ENCODE measurements at places on chromosomes 16 and 17. TPM values are rescaled to one million over a fixed set of nuclear protein-coding genes. Genes with fewer than 3 reads are reported as not detected.
A peak's percentile ranks its signal among the peaks of the same experiment; 100 is the strongest.

PRSS33 gene
- not detected for total RNA-seq

GRCh38 chr17:30332057-30332542 is 1.8 kb downstream of the TMIGD1 start:
- DNase-seq, result no peak

- DNase-seq, result no peak
These were observed 47.5 kb downstream of the SALL1 start for GRCh38 chr16:51103590-51103989.

- DNase-seq, result peak; percentile 45
These were observed 5.5 kb downstream of the IGFBP4 start for GRCh38 chr17:40448639-40449261.

- no peak for DNase-seq
These were observed 97.1 kb downstream of the TMEM100 start for GRCh38 chr17:55625521-55625920.

DNA sequence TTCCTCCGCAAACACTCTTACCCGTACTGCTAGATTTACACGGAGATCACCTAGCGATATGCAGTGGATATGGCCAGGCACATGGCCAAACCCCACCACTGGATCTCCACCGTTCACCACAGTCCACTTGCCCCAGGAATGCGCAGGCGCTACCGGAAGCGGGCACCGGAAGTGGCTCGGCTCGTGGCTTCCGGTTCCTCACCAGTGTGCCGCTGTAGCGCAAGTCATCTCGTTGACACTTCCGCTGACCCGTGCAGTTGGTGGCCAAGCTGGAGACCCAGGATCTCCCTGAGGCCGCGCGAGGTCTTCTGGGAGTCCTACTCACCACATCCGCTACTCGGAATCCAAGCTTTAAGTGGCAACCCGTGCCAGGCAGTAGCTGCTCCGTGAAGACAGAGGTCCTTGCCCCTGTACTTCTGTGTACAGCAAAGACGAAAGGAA is 11.5 kb downstream of the ZNF597 start:
- peak; percentile 36 for DNase-seq

DNA sequence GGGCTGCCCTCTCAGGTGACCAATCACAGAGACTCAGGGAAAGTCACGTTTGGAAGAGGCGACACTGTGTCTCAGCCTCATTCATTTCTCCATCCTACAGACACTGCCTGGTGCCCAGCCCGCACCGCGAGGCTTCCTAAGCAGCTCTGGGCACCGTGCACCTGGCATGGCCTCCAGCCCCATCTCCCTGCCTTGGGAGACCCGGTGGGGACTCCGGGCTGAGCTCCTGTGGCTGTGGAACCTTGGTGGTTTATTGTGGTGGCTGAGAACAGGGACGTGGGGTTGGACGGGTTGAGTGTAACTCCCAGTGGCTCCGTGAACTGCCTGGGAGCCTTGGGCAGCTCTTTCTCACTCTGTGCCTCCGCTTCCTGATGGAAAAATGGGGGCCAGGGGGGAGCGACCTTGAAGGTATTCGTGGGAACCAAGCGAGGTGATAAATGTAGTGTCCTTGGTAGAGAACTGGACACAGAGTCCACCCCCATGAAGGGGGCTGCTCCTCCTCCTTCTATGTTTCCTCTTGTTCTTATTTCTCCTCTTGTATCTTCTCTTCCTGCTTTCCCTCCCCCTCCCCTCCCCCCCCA is 215.4 kb downstream of the SEC14L1 start:
- no peak for DNase-seq

- DNase-seq, result no peak
These were observed 43.1 kb downstream of the SHCBP1 start for GRCh38 chr16:46577988-46578579.

- DNase-seq, result no peak
These were observed 37.7 kb downstream of the PLCG2 start for GRCh38 chr16:81816793-81817210.

- DNase-seq, result peak; percentile 33
These were observed 144.5 kb downstream of the CDH11 start for GRCh38 chr16:64977206-64977920.

Data from fibroblast of the aortic adventitia (primary cell).